ENCODE measurements at places on chromosomes 1 and 21. TPM values are rescaled to one million over a fixed set of nuclear protein-coding genes. Genes with fewer than 3 reads are reported as not detected.

DNA sequence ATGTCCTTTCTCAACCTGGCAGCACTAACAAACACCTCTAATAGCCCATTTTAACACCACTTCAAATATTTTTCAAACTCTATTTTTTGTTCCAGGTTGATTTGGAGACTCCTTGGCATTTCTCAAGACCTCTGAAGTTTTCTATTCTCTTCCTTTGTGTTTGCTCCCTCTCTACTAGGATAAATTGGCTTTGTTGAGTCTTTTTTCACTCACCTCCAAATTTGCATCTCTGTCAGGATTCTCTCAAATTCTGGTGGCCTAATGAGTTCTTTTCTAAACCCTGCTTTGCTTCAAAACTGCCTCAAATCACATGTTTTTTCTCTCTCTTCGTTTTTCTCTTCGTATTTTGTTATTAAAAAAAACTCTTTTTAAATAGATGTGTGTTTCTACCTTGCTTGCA is 582.2 kb upstream of the ADGRL4 start:
- DNase-seq = no peak

DNA sequence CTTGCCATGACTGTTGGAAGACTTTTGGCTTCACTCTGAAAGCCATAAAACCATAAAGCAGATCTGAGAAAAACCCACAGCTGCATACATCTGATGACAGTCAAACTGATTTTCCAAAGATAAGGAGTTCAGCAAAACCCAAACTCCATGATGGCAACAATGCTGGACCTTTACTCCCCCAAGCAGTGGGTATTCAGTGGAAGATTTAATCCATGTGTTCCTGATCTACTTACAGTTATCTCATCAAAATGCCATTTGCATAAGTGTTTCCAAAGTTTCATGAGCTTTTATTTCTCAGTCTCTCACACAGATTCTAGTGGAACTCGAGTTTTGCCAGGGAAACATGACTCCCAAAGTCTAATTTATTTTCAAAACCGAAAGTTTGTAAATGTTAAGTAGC is 184.9 kb downstream of the ZC3H11B start:
- no peak for DNase-seq

CHD1L gene
- total RNA-seq = 50.0 TPM

DNA sequence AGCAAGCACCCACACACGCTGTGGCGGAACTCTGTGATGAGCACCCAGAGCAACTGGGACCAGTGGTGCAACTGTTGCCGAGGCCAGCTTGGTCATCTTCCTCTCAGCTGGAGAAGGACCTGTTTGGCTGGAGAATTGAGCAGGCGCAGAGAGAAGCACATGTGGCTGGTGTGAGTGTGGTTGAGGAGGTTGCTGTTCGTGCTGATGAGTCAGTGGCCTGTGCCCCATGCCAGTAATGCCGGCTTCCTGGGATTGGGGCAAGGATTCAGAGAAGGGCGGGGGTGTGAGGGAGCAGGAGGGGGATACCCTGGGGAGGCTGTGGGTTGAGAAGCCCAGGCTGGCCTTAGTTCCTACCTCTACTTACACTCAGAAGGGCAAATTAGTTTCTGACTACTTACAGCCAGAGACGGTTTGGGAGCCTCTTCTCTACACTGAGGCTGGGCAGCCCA is 57.5 kb upstream of the EPS8L3 start:
- DNase-seq = no peak

PALMD gene
- not detected for total RNA-seq

DNA sequence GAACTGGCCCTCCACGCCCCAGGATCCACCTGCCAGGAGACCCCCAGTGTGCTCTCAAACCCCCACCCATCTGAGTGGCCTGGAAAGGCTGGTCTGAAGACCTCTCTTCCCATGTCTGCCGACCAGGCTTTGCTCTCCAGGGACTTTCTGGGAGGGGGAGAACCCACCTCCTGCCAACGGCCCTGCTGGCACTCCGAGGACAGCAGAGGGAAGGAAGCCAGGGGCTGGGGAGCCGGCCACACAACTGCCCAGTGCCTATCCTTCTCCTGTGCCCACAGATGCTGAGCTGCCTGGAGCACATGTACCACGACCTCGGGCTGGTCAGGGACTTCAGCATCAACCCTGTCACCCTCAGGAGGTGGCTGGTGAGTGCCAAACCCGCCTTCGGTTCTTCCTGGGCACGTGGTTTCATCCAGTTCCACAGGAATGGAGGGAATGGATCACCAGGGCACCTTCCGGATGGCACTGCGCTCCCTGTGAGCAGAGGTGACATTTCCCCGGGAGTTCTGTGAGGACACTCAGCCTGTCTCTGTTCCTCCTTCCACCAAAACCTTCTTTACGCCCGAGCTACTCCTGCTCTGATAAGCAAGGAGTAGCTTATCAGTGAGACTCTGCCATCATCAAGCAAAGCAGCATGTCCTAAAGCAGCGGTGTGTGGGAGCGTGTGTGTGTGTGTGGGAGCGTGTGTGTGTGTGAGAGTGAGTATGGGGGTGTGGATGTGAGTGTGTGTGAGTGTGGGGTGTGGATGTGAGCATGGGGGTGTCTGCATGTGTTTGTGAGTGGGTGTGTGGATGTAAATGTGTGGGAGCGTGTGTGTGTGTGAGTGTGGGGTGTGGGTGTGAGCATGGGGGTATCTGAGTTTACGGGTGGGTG is 105.5 kb downstream of the PDE9A start:
- no peak for DNase-seq
